ENCODE measurements at places on chromosomes 1 and 21. TPM values are rescaled to one million over a fixed set of nuclear protein-coding genes. Genes with fewer than 3 reads are reported as not detected.

Gene DRAXIN
- total RNA-seq: under 0.01 TPM

Gene FCER1G
- total RNA-seq: 1.3 TPM

Gene RGSL1
- not detected for total RNA-seq

Gene OR2L3
- total RNA-seq: not detected

Gene GJB5
- not detected for total RNA-seq

Gene CLCA2
- total RNA-seq: not detected

Gene TCEA3
- 2.6 TPM for total RNA-seq

Gene SPRR2G
- not detected for total RNA-seq

Gene OPRD1
- under 0.01 TPM for total RNA-seq

Gene OR2T11
- total RNA-seq: not detected

Gene CLDN19
- total RNA-seq: not detected

Gene PPP1R8
- total RNA-seq: 30.3 TPM

Gene RGS16
- total RNA-seq: 0.16 TPM

Gene IFI44
- total RNA-seq: 0.49 TPM

Gene SPRR2B
- total RNA-seq: not detected

Gene FOXD2
- total RNA-seq: 0.51 TPM

Gene WNT4
- total RNA-seq: under 0.01 TPM

Gene NHLH1
- total RNA-seq: under 0.01 TPM

Gene MX1
- 8.7 TPM for total RNA-seq

Gene CRNN
- total RNA-seq: not detected

Gene TRIM67
- total RNA-seq: 1.1 TPM

Gene TTLL10
- total RNA-seq: not detected

Measured in mesangial cell (primary cell).